B cell (primary cell): ENCODE measurements at places on chromosomes 11 and 22. TPM values are rescaled to one million over a fixed set of nuclear protein-coding genes. Genes with fewer than 3 reads are reported as not detected.

TRIM48 gene
- not detected in 2 replicates for total RNA-seq

SCUBE2 gene
- total RNA-seq: not detected in 2 replicates

IL10RA gene
- total RNA-seq: 417 and 434 TPM in 2 replicates

ADAMTS15 gene
- total RNA-seq: not detected in 2 replicates

- no peak for DNase-seq
These were observed 615.6 kb downstream of the TBC1D22A start for GRCh38 chr22:47377926-47378560.

DNA sequence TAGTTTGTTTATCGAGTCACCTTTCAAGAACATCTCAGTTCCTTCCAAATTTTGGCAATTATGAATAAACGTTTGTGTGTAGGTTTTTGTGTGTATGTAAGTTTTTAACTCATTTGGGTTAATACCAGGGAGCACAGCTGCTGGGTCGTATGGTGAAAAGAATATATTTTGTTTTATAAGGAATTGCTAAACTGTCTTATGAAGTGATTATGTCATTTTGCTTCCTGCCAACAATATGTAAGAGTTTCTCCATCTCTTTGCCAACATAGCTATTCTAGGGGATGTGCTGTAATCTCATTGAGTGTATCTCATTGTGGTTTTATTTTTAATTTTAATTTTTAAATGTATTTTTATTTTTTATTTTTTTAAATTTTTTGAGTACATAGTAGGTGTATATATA, 27.3 kb downstream of the BCL2L13 start:
- DNase-seq: no peak

DNA sequence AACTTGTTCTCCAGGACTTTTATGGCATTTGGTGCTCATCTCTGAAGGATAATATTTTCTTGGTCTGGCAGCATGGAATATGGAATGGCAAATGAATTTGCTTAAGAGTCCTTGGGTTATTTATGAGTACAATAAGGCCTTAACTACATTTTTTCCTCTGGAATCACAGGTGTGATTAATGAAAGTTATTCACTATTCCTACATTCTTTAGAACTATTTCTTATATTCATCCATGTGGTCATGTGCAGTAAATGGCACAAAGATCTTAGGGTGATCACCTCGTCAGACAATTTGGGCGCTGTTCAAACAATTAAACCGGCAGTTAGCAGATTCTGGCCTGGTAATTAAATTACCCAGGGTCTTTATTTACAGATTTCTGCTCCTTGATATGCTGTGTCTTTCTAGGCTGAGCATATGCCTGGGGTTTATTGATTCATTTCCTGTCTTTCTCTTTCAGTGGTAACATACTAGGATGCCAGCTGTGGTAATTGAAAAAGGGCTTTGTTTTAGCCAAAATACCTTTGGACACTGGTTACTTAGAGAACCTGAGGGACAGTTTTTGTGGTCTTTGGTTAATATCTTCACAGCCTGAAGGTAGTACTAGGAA, 31.6 kb downstream of the SIK2 start:
- DNase-seq: no peak

GRCh38 chr11:8354622-8355415, 91.1 kb upstream of the LMO1 start:
- DNase-seq: peak; percentile 23

- no peak for DNase-seq
These were observed 32.6 kb downstream of the TOM1 start for GRCh38 chr22:35332278-35332677.

DNA sequence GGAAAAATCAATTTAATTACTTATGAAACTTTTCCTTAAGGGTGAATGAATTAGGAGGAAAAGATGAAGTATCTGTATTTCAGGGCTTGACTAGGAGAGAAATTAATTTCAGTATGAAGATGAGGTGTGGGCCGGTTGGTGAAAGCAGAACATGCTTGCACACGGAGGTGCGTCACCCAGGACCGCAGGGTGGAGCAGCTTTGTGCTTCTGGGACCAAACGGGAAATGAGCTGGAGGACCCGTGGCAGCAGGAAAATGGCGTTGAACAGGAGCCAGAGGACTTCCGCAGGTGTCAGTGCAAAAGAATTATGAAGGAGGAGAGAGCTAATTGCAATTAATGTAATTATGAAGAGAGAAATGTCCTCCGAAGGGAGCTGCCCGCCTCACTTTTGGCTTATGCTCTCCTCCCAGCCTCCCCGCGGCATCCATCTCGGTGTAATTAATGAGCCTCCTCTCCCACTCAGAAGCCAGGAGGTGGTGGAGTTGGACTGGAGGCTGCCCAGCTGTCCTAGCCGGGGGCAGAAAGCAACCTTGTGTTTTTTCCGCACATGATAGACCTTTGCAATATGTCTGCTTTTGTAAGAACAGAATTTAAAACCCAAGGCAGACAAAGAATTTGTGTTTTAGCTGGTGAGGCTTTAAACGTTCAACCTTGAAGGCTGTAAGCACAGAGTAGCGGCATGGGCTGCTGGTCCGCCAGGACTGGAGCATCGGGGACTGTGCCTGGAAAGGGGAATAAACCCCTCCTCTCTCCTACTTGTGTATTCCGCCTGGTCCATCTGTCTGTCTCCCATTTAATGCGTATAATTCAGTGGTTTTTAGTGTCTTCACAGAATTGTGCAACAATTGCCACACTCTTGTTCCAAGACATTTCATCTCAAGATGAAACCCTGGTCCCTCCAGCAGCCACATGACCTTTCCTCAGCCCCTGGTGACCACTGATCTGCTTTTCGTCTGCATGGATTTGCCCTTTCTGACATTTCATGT, 180.6 kb downstream of the TBC1D22A start:
- DNase-seq: peak; percentile 56

GRCh38 chr11:60363542-60364470, 14.5 kb upstream of the MS4A7 start:
- peak; percentile 92 for DNase-seq
